Calu3 (cell line): ENCODE measurements at places on chromosomes 7 and 10. TPM values are rescaled to one million over a fixed set of nuclear protein-coding genes. Genes with fewer than 3 reads are reported as not detected.

Gene TEX36
- total RNA-seq, result not detected in 2 replicates

GRCh38 chr10:101267290-101267680 lies 38.0 kb upstream of the LBX1 start:
- no peak for DNase-seq

Gene PRXL2A
- total RNA-seq, result 61.4 and 67.2 TPM in 2 replicates

Gene NKX1-2
- total RNA-seq, result not detected in 2 replicates

Gene OR2A1
- not detected in 2 replicates for total RNA-seq

DNA sequence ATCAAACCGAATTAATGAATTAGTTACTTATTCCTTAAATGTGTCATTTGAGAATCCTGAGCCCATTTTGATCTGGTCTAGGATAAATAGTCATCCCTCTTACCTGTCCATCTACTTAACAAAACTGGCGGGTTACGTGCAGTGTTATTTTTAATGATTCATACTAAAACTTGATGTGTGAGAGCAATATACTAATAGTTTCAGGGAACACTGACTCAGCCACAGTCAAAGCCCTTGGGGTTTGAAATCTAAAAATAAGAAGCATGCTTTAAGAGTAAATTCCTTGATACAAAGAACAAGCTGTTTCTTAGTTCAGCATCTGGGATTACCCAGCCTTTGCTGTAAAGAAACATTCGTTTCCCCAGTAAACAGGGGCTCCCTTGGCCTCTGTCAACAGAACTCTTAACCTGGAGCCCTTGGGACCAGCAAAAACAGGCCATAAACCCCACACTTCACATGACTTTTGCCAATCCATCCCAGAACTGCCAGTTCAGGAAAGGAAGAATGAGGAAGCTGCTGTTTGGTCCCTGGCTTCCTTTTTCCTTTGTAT lies 370.6 kb upstream of the IGFBP3 start:
- no peak for DNase-seq
